Activated CD4-positive, alpha-beta T cell treated with anti-CD3 and anti-CD28 coated beads, Interleukin-2, amount 10 ng/mL, durations not matched to agents 24 days and 14 days (primary cell): ENCODE measurements at places on chromosomes 7 and 10. TPM values are rescaled to one million over a fixed set of nuclear protein-coding genes. Genes with fewer than 3 reads are reported as not detected.

The PNLIPRP2 gene
- not detected in 2 replicates for total RNA-seq

The CALML3 gene
- not detected in 2 replicates for total RNA-seq

The PPP1R3C gene
- 0.14 and 0.21 TPM in 2 replicates for total RNA-seq

The MRLN gene
- total RNA-seq = 0.82 TPM in 1 of 2 replicates, not detected in the other

The SPDYE9 gene
- not detected in 2 replicates for total RNA-seq

The STAG3 gene
- total RNA-seq = 23.7 TPM in 2 replicates

GRCh38 chr7:47782022-47782421 lies 166.2 kb downstream of the PKD1L1 start:
- H3K4me1 ChIP-seq = no peaks in the 10 kb centered on the region
- no peaks in the 10 kb centered on the region for H3K36me3 ChIP-seq
- no peak overlapping the region for H3K4me3 ChIP-seq
- H3K27me3 ChIP-seq = no peaks in the 10 kb centered on the region

- no peaks in the 10 kb centered on the region for H3K36me3 ChIP-seq
- no peaks in the 10 kb centered on the region for H3K4me1 ChIP-seq
- H3K4me3 ChIP-seq = no peak overlapping the region
- H3K27me3 ChIP-seq = peaks cover 6% of the 10 kb centered on the region
- H3K27ac ChIP-seq = no peak overlapping the region
- DNase-seq = no peak
These were observed 47.1 kb upstream of the ZNRF2 start for GRCh38 chr7:30237271-30237695.

GRCh38 chr7:19530261-19530660 lies 178.6 kb downstream of the POLR1F start:
- H3K4me3 ChIP-seq = no peak overlapping the region
- no peak for DNase-seq
- H3K4me1 ChIP-seq = no peaks in the 10 kb centered on the region
- no peaks in the 10 kb centered on the region for H3K36me3 ChIP-seq
